ENCODE measurements at places on chromosomes 7 and 10.
A peak's percentile ranks its signal among the peaks of the same experiment; 100 is the strongest.

- DNase-seq = no peak
These were observed 43.4 kb upstream of the PPP2R2D start for GRCh38 chr10:131857156-131858117.

DNA sequence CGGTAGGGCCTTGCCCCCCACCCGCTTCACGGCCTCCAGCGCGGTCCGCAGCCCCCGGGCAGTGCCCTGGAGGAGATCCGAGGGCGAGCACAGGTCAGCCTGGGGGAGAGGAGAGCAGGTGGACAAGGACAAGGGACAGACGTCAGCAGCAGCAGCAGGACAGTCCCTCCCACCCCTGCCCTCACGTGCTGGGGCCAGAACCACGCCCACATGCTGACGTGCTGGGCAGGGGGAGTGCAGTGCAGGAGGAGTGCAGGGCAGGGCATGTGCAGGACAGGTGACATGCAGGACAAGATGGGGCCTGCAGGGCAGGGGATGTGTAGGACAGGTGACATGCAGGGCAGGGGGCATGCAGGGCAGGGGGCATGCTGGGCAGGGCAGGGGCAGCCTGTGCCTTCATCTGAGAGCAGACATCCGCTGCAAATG is 1.5 kb upstream of the SAP25 start:
- no peak for DNase-seq

- DNase-seq = no peak
These were observed 10.4 kb upstream of the WIPF3 start for GRCh38 chr7:29795696-29796580.

DNA sequence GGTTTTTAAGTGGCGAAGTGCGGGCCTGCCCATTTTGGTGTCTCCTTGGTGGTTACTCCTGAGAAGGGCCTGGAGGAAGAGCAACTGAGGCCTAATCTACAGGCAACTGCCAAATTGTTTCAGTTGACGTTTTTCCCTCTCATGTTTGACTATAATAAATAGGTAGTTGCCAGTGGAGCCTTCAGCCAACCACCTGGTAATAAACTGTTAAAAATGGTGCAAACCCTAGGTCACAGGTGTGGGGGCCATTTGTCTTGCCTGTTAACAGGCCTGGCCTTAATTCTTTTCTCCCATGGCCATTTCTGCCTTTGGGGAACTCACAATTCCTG is 3.7 kb downstream of the IKZF1 start:
- no peak for DNase-seq

DNA sequence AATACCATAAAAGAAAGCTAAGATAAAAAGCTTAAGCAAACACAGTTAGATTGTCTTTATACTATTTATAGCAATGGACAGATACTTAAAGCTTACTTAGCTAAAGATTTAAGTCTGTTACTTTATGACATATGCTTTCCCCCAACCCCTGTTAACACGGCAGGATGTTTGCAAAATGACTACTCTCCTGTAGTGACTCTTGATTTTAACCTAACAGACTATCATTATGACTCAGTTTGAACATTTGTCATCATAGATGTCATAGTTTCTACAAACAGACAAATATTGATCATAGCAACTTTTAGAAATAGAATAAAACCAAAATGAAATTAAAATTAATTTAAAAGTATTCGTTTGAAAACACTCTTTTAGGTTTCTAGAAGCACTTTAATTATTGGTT is 7.8 kb upstream of the COMMD3 start:
- DNase-seq = no peak

GRCh38 chr10:131444286-131444685 is 132.8 kb upstream of the TCERG1L start:
- DNase-seq = no peak

- DNase-seq = peak; percentile 56
These were observed 1.2 kb upstream of the HOXA2 start for GRCh38 chr7:27103489-27104226.
